ENCODE measurements at places on chromosomes 7 and 10.

- no peak for DNase-seq
Observed at GRCh38 chr10:103558911-103559310, 65.4 kb downstream of the NEURL1 start.

DNA sequence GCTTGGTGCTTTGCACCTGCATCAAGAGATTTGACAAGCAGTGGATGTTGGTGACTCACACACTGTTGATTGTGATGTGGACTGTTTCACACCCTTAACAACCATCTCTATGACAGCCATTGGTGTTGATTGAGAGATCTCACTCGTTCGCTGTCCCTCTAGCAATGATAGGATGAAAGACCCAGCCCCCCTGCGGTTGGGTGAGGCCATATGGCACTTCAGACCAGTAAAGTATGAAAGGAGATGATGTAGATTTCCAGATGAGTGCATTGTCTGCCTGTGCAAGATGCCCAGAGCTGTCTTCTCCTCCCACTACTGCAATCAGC is 138.7 kb upstream of the PRR15 start:
- DNase-seq = no peak

DNA sequence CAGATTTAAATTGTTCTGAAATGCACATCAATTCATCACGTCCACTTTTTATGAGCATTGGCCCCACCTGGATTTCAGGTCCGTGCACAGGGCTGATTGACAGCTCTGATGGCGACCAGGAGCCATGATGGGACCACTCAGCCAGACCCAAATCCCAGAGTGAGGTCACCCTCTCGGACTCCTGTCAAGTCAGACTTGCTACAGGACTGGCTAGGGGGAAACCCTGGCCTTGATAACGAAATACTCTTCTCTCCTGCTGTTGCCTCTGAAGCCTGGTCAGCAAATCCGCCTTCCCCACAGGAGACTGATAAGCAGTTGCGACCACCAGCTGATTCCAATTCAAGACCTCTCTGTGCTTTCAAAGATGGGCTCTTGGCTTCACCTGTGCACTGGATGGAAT is 76.4 kb downstream of the CARD11 start:
- no peak for DNase-seq

- no peak for DNase-seq
Observed at GRCh38 chr10:62244785-62245467, 23.7 kb downstream of the RTKN2 start.

DNA sequence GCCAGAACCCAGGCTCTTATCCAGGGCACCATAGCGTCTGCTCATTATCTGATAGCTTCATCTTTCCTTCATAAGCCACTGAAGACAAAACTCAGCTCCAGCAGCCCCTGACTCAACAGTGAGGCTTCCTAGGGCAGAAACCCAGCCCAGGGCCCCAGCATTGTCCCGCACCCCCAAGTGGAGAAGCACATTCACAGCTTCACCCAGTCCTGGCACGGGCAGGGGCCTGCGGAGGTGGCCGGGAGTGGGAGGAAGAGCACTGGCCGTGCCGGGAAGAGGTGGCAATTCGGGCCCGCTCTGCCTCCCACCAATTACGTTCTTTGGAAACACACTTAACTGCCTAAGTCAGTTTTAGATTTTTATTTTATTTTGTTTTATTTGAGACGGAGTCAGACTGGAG is 10.3 kb upstream of the CALML5 start:
- no peak for DNase-seq

DNA sequence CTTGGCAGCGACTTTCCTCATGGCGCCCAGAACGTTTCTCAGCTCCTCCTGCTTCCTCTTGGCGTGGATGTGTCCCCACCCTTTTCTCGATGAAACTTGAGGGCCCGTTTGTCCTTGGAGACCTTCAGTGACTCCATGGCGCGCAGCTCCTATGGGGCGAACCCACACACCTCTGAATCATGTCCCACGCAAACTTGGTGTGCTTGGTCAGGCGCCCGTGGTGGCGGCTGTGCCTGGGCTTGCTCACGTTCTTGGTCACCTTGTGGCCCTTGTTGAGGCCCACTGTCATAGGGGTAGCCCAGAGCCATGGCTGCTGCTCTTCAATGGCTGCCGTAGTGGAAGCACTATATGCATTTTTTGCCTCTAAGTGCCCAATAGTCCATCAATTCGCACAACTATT is 117.5 kb upstream of the FOXP2 start:
- no peak for DNase-seq

DNA sequence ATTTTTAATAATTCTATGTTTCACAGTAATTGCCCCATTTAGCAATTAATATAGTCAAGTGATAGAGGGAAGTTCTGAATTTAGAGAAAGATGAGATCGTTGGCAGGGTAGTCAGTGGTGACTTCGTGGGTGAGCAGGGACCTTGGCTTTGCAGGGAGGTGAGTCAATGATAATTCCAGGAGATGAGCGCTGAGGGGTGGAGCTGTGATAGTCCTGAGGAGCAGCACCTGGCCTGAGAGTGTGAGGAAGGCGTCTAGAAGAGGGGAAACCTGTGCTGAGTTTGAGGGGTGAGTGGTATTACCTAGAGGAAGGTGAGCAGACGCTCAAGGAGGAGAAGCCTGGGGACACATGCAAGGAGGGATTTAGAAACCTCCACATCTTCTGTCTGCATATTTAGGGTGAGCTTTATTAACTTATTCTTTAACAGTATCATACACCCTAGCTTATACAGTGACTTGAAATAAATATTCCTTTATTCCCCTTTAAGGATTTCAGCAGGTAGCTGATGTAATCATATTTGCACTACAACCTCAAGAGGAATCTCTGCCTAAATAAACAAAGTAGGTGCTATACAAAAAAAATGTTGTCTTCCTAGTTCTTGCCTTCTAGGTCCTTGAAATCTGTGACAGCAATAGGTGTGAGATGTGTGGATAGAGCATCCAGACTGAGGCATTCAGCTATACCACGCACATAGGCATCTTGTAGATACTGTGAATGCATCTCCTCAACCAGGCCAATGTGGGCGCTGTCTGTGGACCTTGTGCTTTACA is 2.1 kb upstream of the TRIL start:
- no peak for DNase-seq

GRCh38 chr7:64098-64915 is 128.1 kb upstream of the FAM20C start:
- DNase-seq = no peak

DNA sequence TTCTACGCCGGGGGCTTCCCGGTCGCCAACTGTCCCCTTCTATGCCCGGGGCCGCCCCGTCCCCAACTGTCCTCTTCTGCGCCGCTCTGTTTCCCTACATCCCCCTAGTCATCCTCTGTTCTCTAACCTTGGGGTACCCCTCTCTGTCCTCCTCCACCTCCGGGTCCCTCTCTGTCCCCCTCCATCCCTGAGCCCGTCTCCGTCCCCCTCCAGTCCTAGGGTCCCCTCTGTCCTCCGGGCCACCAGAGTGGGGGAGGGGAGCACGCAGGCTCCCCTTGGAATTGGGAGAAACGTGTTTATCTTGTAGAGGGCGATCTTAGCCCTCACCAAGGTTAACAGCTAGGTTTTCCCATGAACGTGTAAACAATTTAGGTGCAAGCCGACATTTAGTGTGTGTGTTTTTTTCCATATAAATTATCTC is 852 bp upstream of the KLF6 start:
- no peak for DNase-seq

DNA sequence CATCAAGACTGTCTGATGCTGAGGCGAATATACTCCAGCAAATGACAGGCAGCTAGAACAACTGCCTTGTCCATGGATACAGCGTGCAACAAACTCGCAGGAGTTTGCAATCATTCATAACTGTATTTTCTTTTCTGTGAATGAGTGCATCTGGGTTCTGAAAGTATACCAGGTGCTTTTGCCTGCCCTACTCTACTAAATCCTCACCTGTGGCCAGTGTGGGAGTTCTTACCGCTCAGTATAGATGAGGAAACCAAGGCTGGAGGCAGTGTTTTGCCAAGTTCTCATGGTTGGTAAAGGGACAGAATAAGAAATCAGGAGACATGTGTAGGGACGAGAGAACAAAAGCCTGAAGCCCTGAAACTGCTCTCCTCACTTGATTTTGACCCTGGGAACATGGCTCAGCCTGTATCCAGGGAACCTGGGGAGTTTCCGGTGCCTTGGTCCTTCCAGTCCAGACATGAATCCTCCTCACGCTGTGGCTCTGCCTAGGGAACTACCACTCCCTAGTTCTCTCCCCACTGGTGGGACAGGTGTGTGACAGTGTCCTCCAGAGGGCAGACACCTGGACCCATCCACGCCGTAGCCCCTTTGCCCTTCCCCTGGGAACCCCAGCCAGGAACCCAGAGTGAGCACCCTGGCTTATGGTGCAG is 142.0 kb downstream of the CDH23 start:
- DNase-seq = no peak

- no peak for DNase-seq
Observed at GRCh38 chr10:116336866-116337265, 12.6 kb downstream of the CCDC172 start.

- DNase-seq = no peak
Observed at GRCh38 chr10:105206616-105207015, 565.5 kb downstream of the SORCS3 start.

GRCh38 chr10:75013007-75013406 is 98.4 kb upstream of the SAMD8 start:
- no peak for DNase-seq

DNA sequence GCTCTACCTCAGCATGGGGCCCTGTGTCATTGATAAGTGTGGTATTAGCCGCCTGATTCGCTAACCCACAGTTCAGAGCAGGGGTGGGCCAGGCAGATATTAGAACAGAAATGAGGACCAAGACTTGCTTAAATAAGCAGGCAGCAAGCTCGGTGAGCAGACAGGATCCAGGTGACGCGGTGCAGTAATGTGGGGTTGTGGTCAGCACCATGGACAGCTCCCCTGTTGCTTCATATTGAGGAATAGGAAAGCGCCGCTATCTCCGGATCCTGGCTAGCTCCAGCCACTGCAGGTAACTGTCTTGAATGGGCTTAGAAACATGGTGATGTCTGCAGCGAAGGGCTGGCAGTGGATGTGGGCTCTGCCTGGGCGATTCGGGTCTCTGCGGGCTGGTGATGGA is 51.3 kb upstream of the GPR26 start:
- DNase-seq = no peak

DNA sequence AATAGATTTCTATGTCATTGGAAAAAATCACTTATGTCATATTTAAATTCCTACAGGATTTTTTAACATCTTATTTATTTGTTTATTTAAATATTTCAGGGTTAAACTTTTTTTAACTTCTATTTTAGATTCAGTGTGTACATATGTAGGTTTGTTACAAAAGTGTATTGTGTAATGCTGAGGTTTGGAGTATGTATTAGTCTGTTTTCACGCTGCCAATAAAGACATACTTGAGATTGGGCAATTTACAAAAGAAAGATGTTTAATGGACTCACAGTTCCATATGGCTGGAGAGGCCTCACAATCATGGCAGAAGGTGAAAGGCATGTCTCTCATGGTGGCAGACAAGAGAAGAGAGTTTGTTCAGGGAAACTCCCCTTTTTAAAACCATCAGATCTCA is 65.4 kb downstream of the MGAM2 start:
- no peak for DNase-seq

- peak; percentile 30 for DNase-seq
Observed at GRCh38 chr10:101839416-101840063, 4.1 kb downstream of the KCNIP2 start.

- no peak for DNase-seq
Observed at GRCh38 chr10:90162271-90162853, 461.0 kb downstream of the KIF20B start.

DNA sequence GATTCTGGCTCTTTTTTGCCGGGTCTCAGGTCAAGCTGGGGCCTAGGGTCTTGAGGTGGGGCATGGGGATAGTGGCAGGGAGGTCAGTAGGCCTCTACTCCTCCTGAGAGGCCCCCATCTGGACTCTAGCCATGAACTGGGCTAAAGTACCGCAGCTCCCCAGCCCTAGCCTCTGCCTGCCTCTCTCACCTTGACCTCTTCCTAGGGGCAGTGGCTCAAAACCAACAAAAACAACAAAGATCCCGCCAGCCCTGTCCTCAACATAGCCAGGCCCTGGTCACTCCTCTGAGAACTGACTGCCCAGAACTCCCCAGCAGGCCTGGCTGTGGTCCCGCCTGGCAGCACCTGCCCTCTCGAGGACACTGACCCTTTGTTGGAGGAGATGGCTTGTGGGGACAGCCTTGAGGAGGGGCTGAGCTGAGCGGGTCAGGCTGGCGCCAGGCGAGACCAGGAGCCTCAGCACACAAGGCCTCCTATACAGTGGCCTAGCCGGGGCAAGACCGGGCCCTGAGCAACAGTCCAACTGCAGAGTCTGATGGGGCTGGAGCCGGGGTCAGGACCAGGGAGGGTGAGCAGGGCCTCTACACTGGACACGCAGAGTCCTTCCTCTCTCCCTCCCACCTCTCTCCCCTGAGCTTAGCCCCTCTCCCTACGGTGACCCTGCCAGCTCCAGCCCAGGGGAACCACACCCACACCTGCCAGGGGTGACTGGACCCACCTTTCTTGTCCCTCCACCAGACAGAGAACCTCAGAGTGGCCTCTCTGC is 11.6 kb upstream of the PPIF start:
- no peak for DNase-seq

DNA sequence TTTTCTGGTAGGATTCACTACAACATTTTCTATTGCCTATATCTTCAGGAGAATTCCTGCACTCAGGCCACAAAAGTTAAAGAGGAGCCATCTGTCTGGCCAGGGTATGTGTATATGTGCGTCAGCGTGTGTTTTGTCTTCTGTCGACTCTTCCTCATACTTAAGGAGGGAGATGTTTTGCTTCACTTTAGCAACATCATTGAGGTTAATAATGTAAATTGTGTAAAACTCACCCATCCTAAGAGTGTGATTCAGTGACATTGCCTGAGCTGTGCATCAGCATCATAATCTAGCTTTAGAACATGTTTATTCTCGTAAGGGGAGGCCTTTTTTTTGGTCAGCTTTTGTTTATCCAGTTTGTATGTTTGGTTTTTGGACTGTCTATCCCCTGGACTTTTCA is 23.7 kb downstream of the FBH1 start:
- DNase-seq = no peak

- DNase-seq = no peak
Observed at GRCh38 chr10:62919776-62920175, 103.6 kb upstream of the EGR2 start.

GRCh38 chr7:47454069-47454973 is 127.6 kb downstream of the TNS3 start:
- DNase-seq = no peak
